ENCODE measurements at places on chromosomes 12 and 14.

DNA sequence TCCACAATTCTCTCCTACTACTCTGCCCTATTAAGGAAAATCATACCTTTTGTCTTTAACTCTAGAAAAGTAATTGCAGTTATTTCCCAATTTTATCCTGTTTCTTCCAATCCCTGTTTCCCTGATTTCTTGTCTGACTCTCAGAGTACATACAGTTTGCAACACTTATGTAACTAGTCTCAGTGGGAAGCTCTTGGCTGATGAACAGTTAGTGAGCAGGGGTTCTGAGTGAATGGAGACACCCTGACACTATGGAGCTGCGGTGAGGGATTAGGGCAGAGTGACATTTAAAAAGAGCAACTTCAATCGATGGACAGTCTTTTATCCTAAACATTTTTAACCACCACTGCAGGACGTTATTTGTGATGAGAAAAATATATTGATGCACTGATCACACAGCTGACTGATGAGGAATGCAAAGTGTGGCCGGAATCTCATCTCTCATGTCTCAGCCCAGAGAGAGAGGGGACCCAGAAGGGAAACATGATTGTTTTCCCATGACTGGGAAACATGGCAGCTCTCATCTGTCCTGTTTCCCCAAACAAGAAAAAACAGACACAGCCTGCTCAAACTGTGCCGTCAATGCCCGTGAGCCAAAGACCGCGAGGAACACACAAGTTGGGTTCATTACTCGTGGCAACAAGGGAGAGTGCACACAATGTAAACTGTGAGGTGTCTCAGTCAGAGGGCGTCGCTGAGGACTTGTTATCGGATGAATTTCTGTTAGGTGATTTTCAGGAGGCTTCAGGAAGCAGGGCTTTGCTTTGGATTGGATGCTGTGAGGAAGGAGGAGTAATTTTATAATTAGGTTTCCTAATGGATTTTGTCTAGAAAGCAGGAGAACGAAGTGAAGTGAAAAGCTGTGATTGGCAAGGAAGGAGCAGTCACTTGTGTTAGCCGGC is 5.2 kb upstream of the SLC6A13 start:
- no peak for DNase-seq

DNA sequence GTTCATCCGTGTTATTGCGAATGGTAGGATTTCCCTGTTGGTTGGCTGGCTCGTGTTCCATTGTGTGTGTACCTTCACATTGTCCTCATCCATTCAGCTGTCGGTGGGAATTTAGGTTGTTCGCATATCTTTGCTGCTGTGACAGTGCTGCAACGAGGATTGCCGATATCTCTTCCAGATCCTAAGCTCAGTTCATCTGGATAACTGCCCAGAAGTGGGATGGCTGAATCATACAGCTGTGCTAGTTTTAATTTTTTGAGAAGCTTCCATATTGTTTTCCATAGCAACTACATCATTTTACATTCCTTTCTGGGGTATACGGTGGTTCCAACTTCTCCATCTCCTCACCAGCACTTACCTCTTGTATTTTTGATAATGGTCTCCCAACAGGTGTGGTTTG is 292.8 kb upstream of the SFSWAP start:
- DNase-seq = no peak

- DNase-seq = no peak
Measured at GRCh38 chr12:66776974-66777373, 98.1 kb upstream of the GRIP1 start.

DNA sequence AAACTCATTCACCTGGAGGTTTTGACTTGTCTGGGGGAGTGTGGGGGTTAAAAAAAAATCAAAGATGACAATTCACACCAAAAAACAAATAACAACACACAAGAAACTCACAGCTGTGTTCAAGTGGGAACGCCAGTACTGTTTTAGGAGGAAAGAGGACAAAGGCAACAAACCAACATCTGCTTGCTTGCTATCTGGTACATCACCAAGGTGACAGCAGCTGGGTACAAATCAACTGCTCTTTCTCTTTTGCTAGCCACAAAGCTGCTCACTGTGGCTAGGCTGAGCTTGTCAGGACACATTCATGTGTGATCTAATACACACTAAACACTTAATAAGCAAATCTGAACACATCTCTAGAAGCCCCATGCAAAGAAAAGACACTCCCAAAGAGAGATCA is 128.0 kb upstream of the RAP1B start:
- DNase-seq = no peak

DNA sequence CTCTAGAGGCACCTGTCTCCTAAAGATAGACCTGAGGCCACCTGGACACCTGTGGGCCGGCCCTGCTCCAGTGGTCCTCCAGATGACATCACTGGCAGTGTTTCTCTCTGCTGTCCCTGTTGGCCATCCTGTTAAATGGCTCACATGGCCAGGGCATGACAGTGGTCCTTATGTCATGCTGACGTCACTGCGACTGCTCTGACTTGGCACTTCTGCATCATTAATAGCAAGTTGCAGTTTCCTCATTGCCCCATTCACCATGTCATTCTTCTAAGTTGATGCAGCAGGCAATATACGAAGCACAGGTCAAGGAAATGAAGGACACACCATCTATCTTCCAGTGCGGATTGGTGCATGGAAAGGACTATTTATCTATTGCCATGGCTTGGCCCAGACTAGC is 1468.5 kb upstream of the TMEM132C start:
- DNase-seq = no peak

DNA sequence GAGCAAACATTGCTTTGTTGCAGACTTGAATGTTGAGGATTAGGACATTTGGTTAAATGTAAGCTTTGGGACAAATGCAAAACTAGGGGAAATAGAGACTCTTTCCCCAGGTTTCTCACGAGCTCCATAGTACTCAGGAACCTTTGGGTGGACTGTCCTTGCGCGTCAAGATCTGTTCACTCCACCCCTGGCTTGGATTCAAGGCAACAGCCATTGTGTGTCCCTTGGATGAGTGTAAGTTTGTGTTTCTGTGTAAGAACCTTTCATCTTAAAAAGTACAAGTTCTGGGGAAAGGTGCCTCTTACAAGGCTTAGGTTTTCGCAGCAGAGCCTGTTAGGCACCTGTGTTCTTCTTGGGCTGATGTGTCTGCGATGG is 3.7 kb downstream of the SUSD6 start:
- DNase-seq = no peak

GRCh38 chr12:59386236-59386635 is 209.6 kb upstream of the SLC16A7 start:
- DNase-seq = no peak

DNA sequence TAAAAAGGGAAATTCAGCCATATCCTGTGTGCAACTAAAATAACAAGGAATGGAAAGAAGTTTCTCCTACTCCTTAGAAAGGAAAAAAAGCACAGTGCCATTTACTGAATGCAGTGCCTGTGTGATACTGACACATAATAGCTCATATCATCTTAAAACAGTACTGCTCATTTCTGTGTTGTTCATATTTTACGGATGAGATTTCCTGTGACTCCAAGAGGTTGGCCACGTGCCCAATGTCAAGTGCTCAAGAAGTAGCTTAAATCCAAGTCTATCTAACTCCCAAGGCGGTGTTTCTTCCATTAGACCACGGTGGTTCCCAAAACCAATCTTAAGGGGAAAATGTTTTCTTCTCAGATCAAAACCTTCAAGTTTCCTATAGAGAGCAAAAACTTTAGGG is 20.0 kb downstream of the MAP3K9 start:
- peak; percentile 79 for DNase-seq

- DNase-seq = no peak
Measured at GRCh38 chr12:45685680-45686079, 43.8 kb upstream of the ARID2 start.

DNA sequence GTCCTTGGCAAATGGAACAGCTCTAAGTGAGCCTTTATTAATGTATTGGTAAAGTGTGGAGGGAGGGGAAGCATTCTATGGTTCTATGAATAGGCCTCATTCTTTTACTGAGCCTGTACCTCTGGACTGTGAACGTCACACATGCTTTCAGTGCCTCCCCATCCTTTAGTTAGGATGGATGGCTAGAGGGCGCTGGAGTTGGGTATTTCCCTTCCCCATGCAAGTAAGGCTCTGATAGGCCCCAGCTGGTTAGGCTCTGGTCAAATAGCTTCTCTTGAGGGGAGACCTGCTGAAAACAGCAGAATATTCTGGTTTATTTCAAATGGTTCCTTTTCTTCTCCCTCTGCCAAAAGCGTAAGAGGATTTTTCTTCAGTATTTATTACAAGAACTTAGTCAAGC is 860.9 kb upstream of the MDGA2 start:
- no peak for DNase-seq

DNA sequence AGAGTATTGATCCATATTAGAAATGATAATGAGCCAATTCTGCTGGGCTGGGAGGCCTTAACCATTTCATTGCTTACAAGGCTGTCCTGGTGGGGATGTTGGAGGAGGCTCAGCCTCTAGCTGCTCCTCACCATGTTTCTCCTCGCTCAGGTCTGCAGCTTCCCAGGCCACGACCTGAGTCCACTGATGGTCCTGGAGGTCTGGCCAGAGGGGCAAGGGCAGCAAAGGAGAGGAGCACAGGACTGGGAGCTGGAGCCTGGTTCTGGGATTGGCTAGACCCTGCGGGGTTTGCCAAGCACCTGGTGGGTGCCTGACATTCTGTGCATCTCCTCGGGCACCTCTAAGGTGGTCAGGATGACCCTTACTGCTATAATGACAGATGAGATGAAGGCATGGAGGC is 92.6 kb downstream of the KIF26A start:
- no peak for DNase-seq

- no peak for DNase-seq
Measured at GRCh38 chr14:37544407-37544806, 50.6 kb downstream of the FOXA1 start.

DNA sequence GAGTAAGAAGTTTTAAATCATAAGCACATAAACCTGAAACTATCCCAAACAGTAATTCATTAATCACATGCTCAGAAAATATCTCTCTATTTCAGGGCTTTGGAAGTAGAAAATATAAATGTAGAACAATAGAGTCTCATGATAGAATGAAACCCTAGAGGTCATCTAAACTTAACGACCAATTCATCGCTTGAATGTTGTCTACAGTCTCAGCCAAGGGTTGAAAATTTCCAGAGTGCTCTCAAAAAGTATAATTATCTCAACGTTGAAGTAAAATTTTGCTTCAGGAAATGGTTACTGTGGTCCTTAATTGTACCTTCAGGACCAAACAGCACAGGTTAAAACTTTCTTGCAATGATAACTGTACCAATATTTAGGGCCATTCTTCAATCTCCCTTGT is 1053.6 kb upstream of the SEL1L start:
- no peak for DNase-seq

DNA sequence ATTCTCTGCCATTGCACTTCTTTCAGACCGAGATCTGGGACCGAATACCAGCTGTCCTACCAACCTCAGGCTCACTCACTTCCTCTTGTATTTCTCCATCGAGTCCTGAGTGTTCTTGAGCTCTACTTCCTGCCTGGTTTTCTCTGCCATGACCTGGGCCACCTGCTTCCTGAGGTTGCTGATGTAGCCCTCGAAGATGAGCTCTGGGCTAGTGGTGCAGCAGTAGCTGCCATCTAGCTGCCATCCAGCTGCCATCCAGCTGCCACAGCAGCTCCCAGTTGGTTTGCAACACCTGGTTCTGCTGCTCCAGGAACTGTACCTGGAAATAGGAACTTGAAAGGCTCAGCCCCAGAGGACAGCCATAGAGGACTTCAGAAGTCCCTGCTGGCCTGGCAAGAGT is 15.0 kb upstream of the KRT73 start:
- DNase-seq = no peak

GRCh38 chr14:90491221-90491885 is 94.5 kb downstream of the CALM1 start:
- no peak for DNase-seq

DNA sequence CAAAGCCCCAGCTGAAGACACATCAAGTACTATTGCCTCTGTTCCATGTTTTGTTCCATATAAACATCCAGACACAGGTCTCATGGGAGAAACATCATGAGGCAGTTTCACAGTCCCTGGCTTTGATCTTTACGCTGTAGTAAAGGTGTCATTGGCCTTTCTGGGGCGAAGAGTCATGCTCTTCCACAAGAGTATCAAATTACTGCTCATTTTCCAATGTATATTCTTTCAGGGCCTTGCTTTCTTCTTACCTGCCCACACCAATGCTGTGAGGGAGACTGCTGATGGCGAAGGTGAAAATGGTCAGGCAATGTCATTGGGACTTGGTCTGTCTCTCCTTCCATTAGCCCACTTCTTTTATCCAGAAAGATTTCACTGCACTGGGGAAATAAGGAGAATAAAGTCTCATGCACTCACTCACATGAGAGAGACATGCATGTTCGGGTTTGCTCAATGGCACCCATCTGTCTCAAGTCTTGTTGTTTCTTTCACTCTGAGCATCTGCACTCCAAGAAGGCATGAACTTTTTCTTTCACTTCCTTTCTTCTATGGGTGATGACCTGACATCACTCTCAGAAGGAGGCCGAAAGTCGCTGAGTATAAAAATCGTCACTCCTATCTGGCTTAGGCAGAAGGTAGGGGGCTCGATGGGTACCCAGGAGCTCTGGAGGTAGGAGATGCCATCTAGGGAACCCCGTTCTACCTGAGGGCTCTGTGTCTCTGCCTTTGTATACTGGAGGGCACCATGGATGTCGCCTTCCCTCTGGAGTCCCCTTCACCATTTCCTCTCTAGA is 1.3 kb upstream of the JDP2 start:
- DNase-seq = no peak

DNA sequence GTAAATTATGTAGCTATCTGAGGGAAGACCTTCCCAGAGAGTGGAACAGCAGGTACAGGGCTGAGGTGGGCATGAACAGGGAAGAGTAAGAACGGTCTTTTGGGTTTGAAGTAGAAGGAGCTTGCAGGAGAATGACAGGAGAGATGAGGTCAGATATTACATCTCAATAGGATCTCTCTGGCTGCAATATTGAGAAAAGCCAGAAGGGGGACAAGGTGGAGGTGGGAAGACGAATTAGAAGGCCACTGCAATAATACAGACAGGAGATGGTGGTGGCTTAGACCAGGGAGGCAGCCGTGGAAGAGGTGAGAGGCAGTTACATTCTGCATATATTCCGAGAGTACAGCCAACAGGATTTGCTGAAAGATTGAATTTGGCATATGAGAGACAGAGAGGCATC is 310.2 kb downstream of the APAF1 start:
- DNase-seq = no peak

DNA sequence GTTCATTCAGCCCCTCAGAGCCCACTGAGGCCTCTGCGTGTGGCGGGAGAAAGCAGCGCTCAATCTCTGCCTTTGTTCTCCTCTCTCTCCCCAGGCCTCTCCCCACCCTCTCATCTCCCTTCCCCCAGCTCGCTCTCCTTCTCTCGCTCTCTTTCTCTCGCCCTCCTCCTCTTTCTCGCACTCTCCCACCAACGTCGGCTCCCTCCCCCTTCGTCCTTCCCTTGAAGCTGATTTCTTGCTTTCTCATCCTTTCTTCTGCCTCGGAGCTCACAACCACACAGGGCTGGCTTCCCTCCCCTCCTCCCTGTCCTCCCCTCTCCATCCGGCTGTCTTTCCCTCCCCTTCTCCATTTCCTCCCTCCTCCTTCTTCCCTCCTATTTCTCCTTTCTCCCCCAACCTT is 96.4 kb downstream of the LRRC74A start:
- DNase-seq = no peak

- DNase-seq = peak; percentile 80
Measured at GRCh38 chr14:105021656-105022275, 883 bp upstream of the CDCA4 start.

Data from NCI-H524 treated with DMSO at 0.1 percent for 48 hours (cell line).